Epithelial cell of proximal tubule (primary cell): ENCODE measurements at places on chromosomes 6 and 20. TPM values are rescaled to one million over a fixed set of nuclear protein-coding genes. Genes with fewer than 3 reads are reported as not detected.

GRCh38 chr20:64113444-64113775 lies 6.0 kb upstream of the NPBWR2 start:
- DNase-seq: no peak

GRCh38 chr6:30601815-30602641 lies 15.0 kb downstream of the PPP1R10 start:
- DNase-seq: no peak

The RIMS4 gene
- 0.07 TPM in 1 of 2 replicates, not detected in the other for total RNA-seq

GRCh38 chr6:33427585-33428223 lies 7.8 kb downstream of the SYNGAP1 start:
- no peak for DNase-seq

The KIF6 gene
- 0.22 and 0.69 TPM in 2 replicates for total RNA-seq

The HLA-A gene
- 132 and 479 TPM in 2 replicates for total RNA-seq

The EZR gene
- total RNA-seq: 264 and 309 TPM in 2 replicates

GRCh38 chr6:21084656-21085055 lies 508.9 kb upstream of the SOX4 start:
- DNase-seq: no peak

The RAET1L gene
- 1.5 and 3.1 TPM in 2 replicates for total RNA-seq

DNA sequence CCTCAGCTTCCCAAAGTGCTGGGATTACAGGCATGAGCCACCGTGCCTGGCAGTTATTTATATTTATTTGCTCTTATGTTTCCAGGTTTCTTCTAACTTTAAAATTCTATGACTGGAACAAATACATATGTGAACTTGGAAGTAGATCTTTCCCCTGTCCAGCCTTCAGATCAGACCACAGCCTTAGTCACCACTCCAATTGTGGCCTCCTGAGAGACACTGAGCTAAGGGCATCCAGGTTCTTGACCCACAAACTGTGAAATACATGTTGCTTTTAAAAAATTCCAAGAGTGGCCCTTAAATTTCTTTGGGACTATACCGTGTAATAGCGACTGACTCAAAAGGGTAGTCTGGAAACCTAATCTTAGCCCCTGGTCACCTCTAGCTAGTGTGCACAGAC lies 1.5 kb upstream of the ADGRG6 start:
- DNase-seq: no peak

DNA sequence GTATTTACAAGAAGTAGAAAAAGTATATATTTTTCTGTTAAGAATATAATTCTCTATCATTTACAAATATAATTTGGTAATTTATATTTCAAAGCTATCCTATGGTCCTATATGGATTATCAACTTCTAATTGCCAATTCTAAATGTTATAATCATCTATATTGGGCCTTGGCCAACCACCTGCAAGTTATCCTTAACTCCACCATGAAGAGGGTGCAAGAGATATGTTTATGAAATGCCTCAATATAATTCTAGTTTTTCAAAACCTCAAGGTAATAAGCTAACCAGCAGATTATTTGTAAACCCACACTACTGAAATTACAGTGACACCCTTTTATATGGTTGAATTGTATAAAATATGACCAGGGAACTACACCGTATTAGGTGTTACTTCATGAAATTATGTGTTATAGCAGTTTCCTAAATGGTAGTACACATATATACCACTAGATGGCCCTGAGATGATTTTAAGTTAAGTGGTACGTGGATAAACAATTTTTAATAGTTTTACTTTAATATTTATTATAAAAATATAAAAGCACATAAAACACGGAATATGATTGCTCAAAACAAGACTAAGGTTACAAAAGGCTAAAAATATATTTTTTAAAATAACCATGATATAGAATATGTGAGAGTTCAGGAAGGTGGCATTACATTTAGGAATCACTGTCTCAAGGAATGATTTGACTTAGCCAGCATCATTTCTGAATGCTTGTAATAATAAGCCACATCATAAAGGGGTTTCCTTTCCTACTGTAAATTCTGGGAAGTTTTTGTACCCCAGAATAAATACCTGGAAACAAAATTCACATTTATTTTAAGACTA lies 9.8 kb upstream of the PNISR start:
- DNase-seq: no peak

GRCh38 chr20:59567585-59568508 lies 36.5 kb upstream of the PHACTR3 start:
- no peak for DNase-seq

DNA sequence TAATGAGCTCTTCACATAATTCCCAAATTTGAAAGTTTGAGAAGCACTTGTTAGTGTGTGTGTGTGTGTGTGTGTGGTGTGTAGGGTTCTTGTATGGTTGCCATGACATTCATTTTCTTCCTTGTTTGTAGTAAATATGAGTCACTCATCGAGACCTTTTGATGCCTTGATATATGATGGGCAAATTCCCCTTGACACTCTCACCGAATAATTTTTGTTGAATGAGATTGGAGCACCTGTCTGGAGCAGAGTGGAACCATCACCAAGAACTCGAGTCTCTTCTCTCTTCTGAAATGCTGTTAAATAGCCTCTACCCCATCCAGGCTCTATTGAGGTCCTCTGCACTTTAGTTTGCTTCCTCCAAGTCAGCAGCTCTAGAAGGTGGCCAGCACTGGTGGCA lies 29.6 kb upstream of the FAM184A start:
- no peak for DNase-seq

- no peak for DNase-seq
These were observed 22.2 kb downstream of the SAMHD1 start for GRCh38 chr20:36929290-36929689.

- DNase-seq: no peak
These were observed 1.9 kb upstream of the NKAIN4 start for GRCh38 chr20:63255931-63256704.

The RFX6 gene
- total RNA-seq: not detected in 2 replicates

GRCh38 chr20:31606804-31607639 lies 1.9 kb downstream of the ID1 start:
- no peak for DNase-seq

GRCh38 chr6:33017018-33017417 lies 7.6 kb upstream of the HLA-DOA start:
- DNase-seq: no peak

DNA sequence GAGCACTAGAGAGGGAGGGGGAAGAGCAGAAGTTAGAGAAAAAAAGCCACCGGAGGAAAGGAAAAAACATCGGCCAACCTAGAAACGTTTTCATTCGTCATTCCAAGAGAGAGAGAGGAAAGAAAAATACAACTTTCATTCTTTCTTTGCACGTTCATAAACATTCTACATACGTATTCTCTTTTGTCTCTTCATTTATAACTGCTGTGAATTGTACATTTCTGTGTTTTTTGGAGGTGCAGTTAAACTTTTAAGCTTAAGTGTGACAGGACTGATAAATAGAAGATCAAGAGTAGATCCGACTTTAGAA lies 2.0 kb downstream of the ID4 start:
- no peak for DNase-seq

DNA sequence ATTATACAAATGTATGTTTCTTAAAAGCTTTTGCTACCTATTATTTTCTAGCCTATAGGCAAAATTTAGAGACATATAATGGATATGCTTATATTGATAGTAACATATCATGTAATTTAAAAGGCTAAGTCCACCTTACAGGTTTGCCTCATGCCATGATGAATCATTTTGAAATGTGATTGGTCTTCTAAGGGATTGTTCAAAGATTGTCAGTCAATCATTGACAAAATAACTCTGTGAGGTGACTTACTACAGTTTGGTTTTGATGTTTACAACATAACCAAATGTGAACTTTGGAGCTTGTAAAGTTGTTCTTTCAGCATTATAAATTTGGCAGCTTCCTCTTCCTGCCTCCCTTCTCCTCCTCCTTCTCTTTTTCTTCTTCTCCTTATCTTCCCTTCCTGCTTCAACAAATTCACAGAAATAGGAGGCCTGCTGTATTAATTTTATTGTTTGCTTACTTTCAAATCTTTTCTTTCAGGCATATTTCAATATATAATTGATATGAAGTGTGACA lies 39.7 kb upstream of the ZFP64 start:
- DNase-seq: peak; percentile 81

DNA sequence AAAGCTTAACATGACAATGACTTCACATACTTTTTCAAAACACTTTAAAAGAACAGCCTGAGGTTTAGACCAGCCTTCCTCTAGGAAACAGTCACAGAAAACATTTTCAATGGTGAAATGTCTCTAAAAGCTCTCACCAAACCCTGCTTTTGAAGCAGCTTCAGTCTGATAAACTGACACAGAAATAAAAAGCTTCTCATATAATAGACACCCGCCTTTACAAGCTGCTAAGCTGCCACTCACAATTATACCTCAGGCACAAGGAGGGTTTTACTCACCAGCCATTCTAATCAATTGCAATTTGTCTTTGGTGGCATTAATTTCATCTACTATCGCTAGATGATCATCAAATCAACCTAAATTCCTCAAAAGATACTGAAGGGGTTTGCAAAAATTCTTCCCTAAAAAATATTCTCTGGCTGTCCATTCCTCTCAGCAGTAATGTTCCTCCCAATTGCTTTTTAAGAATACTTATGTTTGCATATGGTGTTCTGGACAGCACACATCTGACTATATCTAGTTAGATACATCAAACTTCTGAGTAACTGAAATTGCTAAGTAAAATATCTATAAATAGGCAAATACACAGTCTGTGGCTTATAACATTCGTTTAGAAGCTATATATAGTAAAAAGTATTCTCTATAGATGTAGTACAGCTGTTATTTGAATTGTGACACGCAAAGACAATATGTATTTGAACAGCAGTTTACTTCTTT lies 29.4 kb downstream of the KIF13A start:
- no peak for DNase-seq

The NRSN1 gene
- total RNA-seq: not detected in 2 replicates

DNA sequence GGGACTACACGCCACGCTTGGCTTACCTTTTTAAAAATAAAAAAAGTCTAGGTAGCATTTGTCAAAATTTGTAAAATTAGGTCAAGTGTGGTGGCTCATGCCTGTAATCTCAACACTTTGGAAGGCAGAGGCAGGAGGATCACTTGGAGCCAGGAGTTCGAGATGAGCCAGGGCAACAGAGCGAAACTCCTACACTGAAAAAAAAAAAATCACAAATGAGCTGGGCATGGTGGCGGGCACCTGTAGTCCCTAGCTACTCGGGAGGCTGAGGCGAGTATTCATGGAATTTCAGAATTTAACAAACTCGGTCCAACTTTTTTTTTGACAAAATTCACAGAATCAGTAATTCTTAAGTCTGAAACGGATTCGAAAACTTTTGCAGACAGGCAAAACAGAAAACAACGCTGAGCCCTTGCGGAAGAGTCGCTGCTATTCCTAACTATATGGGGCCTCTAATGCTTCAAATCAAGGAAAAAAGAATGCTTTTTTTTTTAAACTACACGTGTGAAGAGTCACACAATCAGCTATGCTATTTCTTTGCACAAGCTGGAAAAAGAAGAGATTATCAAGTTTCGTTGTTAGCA lies 62.9 kb downstream of the GTF2H5 start:
- no peak for DNase-seq

GRCh38 chr20:41044409-41045062 lies 15.9 kb downstream of the TOP1 start:
- no peak for DNase-seq

The ANKRD6 gene
- 4.4 and 6.2 TPM in 2 replicates for total RNA-seq

GRCh38 chr20:2654831-2655230 lies 2.4 kb downstream of the NOP56 start:
- DNase-seq: no peak

GRCh38 chr20:59102841-59103299 lies 60.3 kb upstream of the PRELID3B start:
- no peak for DNase-seq

GRCh38 chr6:138107752-138108592 lies 753 bp upstream of the PERP start:
- no peak for DNase-seq

DNA sequence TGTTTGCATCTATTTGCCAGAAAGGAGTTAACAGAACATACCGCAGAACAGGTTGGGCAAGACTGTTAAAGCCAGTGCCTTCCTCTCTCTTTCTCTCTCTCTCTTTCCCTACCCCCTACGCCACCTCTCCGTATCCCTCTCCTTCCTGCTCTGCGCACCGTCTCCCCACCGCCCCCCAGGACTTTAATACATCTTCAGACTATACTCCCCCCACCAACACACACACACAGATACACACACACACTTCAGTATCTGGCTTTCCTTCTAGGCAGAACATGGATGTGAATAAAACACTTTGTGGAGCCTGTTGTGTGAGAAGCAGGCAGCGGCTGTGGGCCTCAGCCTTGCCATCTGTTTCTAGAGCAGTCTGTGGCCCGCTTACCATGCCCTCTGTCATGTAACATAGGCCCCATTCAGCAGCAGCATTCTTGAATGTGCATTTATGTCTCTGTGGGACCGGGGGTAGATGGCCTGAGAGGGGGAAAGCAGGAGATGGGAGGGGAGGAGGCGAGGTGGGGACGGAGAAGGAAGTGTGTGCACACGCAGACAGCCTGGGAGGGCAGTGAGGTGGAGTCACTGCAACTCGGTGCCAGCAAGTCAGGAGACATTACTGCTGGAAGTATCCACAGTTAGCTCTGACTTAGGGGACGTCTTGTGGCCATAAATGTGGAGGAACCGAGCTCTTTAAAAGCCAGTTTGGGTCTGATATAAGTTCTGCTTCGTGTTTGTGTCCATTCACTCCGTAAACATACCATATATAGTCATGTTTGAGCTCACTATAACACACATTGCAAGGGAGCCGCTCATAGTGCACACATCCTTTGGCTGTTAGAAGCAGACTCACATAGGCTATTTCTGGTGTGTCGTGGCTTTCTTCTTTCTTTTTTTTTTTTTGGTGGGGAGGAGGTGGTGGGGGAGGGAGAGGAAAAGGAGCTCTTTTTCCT lies 38.4 kb downstream of the RREB1 start:
- no peak for DNase-seq

- no peak for DNase-seq
These were observed 89.6 kb downstream of the AIG1 start for GRCh38 chr6:143150281-143150680.
